ENCODE measurements at places on chromosomes 3 and 15.

DNA sequence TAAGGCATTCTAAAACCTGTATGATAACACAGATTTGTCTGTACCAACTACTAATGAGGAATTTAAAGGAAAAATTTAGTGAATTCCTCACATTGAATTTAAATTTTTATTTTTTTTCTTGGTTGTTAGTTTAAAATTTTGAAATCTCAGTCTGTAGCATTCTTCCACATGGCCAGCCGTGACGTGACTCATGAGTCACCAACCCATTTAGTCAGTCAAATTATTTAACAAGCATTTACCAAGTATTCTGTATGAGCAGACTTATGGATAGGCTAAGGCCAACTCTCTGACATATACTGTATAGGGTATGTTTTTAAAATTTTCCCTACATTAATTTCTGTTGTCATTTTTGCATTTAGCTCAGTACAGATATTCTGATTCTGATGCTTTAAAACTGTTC lies 112.9 kb downstream of the CNTN4 start:
- no peak for DNase-seq

GRCh38 chr15:26864664-26865191 lies 2.1 kb upstream of the GABRA5 start:
- no peak for DNase-seq

- DNase-seq, result no peak
Measured at GRCh38 chr3:39801216-39801615, 8.2 kb upstream of the MYRIP start.

DNA sequence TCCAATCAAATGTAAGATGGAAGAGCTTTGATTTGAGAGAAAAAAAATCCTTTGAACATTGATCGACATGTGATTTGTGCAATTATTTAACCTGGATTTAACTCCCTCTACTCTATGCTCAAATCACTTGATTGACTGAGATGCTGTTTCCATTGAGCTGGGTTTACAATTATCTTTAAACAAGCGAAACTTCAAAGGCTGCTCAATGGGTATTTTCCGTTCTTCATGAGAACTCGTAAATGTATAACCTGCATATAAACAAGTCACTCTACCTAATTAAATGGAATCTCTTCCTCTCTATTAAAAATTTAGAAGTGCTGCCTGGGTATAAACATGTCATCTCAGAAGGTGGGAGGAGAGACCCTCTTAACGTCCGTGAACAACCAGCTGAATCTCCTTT lies 71.9 kb downstream of the ANXA2 start:
- DNase-seq, result no peak

DNA sequence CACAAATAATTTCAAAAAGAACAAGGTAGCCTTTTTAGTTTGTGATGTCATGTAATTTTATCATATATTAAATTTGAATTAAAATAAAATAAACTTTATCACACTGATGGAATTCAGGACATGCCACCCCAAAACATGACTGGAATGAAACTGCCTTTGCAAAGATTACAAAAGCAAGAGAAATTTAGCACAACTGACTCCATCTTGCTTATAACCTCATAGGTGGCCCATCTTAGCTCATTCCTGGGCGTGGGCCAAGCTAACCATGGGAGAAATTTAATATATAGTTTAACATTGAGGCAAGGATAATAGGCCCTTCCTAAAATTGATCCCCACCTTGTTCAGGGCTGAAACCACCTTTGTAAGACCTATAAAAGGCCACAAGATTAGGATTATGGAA lies 235.6 kb downstream of the ZNF385D start:
- DNase-seq, result no peak

DNA sequence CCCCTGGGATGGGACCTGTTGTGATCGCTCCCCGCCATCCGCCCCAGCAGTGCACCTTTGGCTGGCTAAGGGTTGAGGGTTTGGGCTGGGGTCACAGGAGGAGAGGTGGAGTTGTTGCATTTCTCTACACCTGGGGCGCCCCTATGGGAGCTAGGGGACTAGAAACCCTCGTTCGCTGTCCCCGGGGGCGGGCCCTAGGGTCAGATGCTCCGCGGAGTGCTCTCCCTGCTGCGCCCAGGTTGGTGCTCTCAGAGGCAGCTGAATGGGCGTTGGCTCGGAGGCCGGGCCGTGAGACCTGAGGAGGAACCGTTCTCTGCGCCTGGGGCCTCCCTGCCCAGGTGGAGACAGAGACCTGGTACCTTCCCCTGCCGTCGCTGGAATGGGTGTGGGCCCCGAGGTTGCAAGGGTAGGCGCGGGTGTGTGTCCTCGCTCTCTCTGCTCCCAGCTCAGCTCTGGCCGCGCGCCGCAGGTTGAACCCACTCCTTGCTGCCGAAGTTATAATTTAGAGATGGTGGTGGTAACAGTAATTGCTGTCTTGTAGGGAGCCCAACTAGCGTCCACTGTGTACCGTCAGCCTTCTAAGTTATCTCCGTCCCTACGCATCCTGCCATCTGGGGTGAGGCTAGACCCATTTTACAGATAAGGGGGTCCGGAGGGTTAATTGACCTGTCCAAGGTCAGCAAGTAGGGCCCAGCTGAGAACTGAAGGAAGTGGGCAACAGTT lies 965 bp downstream of the FLNB start:
- DNase-seq, result peak; percentile 76

- no peak for DNase-seq
Measured at GRCh38 chr3:136332776-136333175, 82.6 kb downstream of the PCCB start.

DNA sequence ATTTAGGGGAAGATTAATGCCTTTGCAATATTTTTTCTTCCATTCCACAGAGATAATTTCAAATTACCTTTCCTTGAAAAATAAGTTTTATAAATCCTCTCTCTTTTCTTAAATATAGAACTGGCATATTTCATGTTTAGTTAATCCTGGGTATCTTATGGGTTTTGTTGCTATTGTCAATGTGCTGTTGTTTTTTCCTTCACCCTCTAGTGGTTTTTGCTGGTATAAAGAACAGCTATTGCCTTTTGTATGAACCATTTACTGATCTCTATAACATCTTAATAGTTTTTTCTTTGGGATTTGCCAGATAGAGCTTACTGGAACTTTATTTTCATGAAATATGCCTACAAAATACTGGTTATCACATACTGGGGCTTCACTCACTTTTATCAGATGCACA lies 359.6 kb upstream of the DPPA4 start:
- no peak for DNase-seq

- DNase-seq, result peak; percentile 64
Measured at GRCh38 chr3:183824761-183825455, 469 bp downstream of the MAP6D1 start.

- DNase-seq, result no peak
Measured at GRCh38 chr3:52218026-52218425, 7.4 kb downstream of the TLR9 start.

DNA sequence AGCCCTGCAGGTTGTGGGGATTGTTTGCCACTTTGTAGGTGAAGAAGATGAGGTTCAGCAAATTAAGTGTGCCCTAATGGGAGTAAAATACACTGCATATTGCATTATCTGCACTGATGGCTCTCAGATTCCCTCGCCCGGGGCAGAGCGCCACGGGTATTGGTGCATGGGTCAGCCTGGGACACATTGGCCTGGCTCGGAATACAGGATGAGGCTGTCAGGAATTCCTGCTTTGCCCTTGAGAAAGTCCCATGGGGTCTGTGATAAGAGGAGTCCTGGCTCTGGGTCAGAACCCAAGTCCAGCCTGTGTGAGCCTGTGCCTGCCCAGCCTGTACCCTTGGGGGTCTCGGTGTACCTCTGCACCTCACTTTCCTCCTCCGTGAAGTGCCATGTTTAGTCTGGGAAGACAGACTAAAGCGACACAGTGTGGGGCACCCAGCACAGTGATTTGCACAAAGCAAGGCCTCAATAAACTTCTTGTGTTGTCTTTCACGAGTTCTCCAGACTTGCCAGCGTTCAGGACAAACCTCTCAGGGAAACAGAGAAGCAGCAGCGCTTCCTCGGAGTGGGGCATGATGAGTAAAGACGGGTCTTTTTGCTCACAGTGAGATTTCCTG lies 107.6 kb downstream of the LRRK1 start:
- peak; percentile 17 for DNase-seq

DNA sequence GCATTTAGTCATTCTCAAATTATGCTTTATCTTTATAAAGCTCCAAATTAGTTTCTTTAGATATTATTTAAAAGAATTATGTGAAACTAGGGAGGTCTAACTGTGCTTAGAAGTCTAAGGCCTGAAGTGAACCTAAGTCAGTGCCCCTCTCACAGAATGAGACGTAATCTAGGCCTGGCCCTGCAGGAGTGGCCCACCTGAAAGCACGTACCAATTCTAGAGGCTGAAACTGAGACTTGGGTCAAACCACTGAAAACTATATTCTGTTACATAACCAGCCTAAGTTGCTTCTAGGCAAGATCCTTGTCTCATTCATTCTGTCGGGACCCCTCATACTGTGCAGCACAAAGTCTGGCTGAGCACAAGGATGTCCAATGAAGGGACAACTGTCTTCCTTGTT lies 143.7 kb downstream of the ISL2 start:
- DNase-seq, result no peak

- DNase-seq, result no peak
Measured at GRCh38 chr3:99108508-99108907, 207.0 kb upstream of the DCBLD2 start.

GRCh38 chr3:141788149-141788548 lies 24.9 kb downstream of the GRK7 start:
- no peak for DNase-seq

DNA sequence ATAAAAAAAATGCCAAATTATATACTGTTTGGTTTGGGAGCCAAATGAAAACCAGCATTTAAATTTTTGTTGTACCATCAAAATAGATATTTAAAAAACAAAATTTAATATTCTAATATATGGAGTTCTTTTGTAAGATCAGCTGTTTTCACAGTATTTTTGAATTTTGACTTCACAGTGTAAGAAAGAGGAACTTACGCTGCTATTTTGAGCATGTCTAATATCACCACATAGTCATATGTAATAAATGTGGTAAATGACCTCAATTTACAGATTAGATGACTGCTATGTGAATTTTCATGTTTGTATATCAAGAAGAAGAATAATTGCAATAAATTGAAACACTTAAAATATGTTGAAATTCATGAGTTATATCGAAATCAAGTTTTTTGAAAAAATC lies 189.6 kb downstream of the ARRDC4 start:
- no peak for DNase-seq

GRCh38 chr3:194575484-194576210 lies 57.6 kb downstream of the TMEM44 start:
- DNase-seq, result no peak

DNA sequence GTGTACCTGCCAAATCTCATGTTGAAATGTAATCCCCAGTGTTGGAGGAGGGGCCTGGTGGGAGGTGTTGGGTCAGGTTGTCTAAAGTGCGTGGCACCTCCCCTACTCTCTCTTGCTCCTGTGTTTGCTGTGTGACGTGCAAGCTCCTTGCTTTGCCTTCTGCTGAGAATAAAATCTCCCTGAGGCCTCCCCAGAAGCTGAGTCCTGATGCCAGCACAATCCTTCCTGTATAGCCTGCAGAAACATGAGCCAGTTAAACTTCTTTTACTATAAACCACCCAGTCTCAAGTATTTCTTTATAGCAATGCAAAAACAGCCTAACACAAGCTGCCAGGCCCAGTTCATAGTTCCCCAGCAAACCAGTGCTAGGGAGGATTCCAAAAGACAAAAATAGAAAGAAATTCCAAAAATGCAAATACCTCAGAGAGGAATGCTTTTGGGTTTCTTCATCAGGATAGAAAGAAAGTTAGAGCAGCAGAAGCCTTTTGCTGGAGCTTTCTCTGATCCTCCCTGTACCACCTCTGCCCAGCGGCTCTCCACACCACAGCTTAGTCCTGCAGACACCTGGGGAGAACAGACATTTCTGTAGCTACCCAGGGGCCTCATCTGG lies 25.9 kb upstream of the CDV3 start:
- DNase-seq, result no peak

DNA sequence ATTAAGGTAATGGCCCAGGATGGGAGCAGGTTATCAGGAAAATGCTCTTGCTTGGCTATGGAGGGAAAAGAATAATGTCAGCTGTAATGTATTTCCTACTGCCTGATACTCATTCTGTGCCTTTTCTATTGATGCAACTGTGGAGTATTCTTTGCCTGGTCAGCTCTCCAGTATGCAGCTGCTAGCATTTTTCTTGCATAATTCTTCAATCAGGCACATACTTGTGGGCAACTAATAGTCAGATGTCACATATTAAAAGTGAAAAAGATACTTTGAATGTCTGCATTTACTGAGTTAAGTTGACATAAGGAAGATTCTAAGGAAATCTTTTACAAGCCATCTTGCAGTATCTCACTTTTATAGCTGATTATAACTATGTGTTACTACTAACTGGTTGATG lies 29.5 kb downstream of the CD80 start:
- DNase-seq, result no peak

- no peak for DNase-seq
Measured at GRCh38 chr15:99454941-99455788, 110.6 kb upstream of the MEF2A start.

DNA sequence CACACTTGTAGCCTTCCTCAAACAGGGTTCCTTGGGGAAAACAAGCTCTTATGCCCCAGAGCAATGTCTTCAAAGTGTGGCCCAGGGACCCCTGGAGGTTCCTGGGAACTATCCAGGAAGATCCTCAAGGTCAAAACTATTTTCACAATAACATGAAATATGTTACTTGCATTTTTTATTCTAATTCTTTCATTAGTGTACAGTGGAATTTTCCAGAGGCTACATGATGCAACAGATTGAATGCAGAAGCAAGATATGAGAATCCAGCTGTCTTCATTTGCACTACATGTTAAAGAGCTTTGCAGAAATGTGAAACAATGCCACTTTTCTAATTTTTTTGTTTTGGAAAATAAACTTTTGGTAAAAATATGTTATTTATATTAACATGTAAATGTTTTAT lies 190.9 kb downstream of the SLC9A9 start:
- no peak for DNase-seq

GRCh38 chr3:70120357-70120966 lies 120.9 kb downstream of the SAMMSON start:
- peak; percentile 77 for DNase-seq

DNA sequence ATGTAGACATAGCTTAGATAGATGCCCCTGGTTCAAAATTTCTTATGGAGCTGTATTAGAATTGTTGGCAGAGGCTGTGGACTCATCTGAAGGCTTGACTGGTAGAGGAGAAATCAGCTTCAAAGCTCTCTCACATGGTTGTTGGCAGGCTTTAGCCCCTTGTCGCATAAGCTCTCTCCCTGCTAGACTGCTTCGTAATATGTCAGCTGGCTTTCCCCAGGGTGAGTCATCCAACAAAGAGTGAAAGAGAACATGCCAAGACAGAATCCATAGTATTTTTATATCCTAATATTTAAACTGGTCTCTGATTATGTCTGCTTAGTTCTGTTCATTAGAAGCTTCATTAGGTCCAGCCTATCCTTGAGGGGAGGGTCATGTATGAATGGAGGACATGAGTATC lies 427.4 kb upstream of the NAALADL2 start:
- DNase-seq, result no peak

DNA sequence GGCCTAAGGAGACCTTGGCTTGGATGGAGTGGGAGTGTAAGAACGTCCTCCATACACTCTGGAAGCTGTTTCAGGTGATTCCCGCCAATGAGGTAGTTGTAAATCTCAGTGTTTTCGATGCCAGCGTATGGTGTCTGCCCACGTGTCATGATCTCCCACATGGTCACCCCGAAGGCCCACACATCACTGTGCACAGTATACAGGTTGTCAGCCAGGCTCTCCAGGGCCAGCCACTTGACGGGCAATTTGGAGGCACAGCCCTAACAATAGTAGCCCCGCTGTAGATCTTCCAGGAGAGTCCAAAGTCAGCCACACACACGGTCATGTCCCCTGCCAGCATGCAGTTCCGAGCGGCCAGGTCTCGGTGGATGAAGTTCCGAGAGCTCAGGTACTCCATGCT lies 51.9 kb downstream of the ETFA start:
- DNase-seq, result no peak

Measured in activated CD8-positive, alpha-beta memory T cell treated with anti-CD3 and anti-CD28 coated beads, Interleukin-2, amount 50 U/mL, for 48 hours (primary cell).